Stimulated activated CD8-positive, alpha-beta memory T cell treated with anti-CD3 and anti-CD28 coated beads, Interleukin-7, amount 100 ng/mL, for 1 hour (primary cell): ENCODE measurements at places on chromosomes 5 and 9.

DNA sequence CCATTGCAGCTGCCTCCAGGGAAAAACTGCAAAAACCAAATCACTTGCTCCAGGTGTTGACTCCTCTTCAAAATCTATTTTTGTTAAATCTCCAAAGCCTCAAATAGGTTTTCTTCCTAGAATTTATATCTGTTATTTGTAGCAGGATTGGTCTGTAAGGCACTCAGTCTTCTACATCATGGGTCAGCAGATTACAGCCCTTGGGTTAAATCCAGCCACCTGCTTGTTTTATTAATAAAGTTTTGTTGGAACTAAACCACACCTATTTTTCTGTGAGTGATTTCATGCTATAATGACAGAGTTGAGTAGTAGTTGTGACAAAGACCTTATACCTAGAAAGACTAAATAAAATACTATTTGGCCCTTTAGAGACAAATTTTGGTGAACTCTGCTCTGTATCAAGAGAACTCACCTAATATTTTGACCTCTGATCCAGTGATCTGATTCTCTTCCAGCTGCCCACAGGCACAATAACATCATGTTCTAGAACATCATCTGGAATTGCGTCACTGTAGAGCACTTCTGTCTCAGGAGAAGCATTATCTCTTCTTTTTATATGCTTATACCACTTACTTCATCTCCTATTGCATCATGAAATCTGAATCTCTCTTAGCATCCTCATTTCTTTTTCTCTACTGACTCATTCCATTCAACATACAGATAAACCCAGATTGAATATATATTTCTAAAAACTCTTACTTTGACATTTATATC, 130.1 kb downstream of the RPS23 start:
- DNase-seq: no peak

DNA sequence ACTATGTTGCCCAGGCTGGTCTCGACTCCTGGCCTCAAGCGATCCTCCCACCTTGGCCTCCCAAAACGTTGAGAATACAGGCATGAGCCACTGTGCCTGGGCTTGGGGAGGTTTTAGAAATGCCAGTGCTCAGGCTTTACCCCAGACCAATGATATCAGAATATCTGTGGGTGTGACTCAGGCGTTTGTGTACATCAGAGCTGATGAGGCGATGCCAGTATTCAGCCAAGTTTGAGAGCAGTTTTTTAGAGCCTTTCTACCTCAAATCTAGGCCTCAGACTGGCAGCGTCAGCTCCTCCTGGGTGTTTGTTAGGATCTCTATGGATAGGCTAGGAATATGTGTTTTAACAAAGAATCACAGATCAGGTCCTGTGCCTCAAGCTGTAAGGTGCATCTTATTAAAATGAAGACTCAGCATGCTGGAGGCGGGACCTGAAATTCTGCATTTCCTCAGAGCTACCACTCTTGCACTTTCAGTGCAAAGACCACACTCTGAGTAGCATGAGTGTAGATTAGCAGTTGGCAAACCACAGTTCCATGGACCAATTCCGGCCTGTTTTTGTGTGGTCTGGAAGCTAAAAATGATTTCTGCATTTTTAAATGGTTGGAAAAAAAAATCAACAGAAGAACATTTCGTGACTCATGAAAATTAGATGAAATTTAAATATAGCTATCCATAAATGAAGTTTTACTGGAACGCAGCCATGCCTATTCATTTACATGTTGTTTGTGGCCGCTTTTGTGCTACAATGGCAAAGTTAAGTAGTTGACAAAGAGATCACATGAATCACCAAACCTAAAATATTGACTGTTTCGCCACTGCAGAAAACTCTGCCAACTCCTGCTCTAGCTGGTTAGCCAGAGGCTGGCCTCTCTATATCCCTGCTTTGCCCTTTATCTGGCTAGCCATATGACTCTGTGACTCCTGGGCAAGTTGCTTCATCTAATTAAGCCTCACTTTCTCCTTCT, 92.2 kb downstream of the KLF4 start:
- DNase-seq: no peak

GRCh38 chr9:19161257-19162025, 34.1 kb upstream of the PLIN2 start:
- no peak for DNase-seq

GRCh38 chr5:115461506-115462290, 82.9 kb downstream of the FEM1C start:
- no peak for DNase-seq

- DNase-seq: no peak
These were observed 17.3 kb downstream of the CENPH start for GRCh38 chr5:69206528-69207190.

- DNase-seq: no peak
These were observed 63.4 kb upstream of the PAPPA start for GRCh38 chr9:116090030-116090770.
